IPS DF 19.7 (cell line): ENCODE measurements at places on chromosomes 5 and 9.

DNA sequence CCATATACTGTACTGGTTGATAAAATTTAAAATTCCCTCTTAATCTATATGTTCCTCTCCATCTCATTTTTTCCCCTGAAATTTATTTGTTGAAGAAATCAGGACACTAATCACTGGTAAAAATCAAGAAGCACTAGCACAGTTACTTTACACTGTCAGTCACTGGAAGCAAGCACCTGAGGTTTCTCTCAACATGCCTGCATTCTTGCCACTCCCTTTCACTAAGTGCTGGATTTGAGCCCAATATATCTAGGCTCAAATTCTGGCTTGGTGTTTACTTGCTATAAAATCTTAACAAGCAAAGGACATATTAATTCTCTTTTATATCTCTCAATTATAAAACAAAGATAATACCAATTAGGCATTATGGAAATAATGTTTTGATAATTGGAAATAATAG is 58.6 kb downstream of the DIAPH1 start:
- DNase-seq: no peak

DNA sequence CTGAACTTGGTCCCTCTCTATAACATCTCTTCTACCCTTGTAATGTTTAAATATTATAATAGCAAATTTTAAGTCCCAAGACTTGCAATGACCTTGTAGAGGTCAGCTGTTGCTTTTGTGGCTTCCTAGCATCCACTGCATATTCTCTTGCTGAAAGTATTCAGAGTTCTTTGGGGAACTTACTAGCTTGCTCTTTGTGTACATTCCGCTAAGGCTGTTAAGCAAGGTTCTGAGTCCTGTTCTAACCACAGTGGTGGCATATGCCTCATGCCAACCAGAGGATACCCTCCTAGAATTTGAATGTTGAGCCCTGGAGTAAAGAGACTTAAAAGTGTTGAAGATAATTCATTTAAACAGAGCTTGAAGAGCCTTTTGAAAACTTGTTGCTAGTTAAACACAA is 570.9 kb downstream of the TLE1 start:
- DNase-seq: no peak

DNA sequence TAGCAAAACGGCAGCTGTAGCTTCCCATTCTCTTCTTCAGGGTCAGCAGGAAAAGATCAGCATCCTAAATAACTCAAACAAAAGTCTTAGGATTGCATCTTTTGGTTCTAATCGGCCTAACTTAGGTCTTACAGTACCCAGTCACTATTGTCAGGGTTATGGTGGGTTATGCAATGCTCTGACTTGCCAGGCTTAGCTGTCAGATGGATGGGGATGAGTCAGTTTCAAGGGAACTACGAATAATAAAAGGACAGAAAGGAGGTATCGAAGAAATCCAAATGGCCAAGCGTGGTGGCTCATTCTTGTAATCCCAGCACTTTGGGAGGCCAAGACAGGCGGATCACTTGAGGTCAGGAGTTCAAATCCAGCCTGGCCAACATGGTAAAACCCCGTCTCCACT is 46.5 kb downstream of the PPP1R2B start:
- no peak for DNase-seq

DNA sequence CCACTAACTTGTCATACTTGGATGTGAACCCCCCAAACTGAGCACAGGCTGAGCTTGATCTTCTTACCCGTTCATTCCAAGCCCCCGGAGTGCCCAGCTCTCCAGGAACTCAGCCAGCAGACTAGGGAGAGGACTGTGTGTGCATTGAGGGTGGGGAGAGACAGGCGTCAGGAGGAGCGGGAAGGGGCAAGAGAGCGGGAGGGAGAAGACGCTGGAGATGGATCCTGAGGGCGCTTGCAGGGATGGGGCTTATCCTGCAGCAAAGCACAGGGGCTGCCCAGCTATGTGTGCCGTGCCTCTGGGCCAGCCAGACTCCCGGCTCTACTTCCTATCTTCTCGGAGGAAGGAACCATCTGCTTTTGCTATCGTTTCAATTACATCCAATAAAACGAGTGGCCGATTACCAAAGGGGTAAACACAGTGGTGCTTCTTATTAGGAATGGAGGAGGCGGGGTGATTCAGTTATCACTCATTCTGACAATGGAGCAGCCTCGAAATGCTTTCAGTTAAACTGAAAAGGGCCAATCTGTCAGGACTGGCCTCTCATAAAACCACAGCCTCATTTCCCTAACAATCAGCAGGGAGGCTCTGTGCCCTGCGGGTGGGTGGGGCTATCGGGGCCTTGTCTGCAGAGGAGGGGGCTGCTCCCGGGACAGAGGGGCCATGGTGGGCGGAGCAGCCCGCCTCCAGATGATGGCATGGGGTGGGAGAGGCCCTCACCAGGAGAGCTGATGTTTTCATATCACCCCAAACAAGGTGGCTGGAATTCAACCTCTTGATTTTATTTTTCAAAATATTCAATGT is 168.2 kb downstream of the DAB2IP start:
- DNase-seq: no peak

GRCh38 chr5:84202136-84202535 is 182.5 kb downstream of the EDIL3 start:
- no peak for DNase-seq

DNA sequence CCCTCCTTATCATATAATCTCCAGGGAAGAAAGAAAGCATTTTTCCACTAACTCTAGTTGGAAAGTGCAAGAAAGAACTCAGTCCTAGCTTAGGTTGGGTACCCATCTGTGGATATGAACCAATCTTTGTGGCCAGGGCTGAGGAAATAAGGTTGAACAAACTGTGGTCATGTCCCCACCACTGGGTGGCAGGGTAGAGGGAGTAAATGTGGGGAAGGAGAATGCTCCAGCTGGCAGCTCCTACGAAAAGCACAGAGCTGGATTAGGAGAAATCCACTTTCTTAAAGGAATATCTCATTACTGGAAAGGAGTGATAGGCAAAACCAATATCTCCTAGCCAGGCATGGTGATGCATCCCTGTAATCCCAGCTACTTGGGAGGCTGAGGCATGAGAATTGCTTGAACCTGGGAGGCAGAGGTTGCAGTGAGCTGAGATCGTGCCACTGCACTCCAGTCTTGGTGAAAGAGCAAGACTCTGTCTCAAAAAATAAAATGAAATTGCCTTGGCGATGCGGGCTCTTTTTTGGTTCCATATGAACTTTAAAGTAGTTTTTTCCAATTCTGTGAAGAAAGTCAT is 175.1 kb downstream of the CCDC192 start:
- no peak for DNase-seq

DNA sequence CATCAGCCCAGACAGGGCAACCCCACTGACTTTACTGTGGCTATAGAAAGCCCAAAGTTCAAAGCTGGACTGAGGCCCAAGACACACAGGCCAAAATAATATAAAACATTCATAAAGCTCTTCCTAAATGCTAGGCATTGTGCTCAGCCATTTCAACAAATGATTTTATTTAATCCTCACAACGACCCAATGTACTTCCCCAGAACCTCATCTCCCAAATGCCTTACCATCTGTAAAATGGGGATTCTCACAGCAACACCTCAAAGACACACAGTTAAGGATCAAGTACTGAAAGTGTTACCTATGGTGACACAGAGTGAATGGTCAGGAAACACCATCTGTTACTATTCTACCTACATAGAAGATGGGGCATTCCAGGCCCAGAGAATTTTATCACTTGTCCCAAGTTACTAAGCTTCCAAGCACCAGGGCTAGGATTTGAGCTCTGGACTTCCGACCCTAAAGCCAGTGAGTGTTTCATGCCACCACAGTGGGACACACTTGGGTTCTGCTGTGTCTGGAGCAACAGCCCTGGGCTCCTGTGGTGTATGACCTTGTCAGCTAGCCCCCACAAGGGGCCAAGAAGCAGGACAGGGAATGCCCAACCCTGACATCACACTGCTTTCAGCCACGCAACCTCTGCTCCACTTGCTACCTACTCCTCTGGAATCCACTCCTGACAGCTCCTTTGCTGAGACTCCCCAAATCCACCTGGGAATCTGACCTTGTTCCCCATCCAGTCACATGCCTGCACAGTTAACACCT is 15.1 kb downstream of the SHB start:
- no peak for DNase-seq

DNA sequence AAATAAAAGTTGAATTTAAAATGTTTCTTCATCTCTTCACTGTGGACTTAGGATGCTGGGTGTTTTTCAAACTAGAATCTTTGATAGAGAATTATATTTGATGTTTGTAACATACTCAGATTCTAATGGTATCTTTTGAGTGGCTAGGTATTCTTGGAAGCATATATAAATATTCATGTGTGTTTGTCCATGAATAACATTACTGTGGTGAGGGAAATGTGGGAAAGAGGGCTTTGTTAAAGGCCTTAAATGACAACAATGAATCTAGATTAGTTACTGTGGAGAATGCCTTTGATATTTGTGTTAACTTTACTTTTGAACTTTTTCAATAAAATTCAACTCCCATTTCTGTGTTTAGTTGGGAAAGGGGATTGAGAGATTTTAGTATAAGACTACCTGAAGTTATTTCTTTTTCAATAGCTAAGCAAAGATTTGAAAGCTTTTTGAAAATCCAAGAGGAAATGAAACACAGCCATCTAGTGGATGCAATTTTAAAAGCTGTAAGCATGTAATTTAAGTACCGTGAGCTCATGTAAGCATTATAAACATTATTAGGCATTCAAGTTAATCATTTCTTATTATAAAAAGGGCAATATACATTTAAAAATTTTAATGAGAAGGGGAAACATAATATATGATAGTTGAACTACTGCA is 69.6 kb downstream of the CCDC171 start:
- no peak for DNase-seq

DNA sequence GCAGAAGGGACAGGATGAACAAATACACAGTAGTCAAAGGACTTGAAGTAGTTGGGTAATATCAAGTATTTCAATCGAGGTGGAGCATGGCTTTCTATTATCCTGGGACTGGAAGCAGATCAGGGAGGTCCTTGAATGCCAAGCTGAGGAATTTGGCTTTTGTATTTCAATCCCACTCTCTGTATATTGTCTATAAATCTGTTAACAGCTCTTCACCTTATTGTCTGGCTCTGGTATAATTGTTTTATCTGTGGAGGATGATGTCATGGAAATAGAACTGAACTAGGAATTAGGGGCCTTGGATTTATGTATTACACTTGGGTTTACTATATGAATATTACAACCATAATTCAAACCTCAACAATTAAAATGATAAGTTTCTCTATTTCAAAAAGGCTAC is 6.3 kb upstream of the ADAMTSL1 start:
- DNase-seq: no peak

- no peak for DNase-seq
These were observed 1.8 kb downstream of the OLFML2A start for GRCh38 chr9:124778575-124779367.

- DNase-seq: no peak
These were observed 47.4 kb upstream of the MEF2C start for GRCh38 chr5:88930335-88930734.

GRCh38 chr5:127375544-127376091 is 85.0 kb downstream of the MEGF10 start:
- no peak for DNase-seq

GRCh38 chr5:98401656-98402055 is 371.8 kb upstream of the RGMB start:
- no peak for DNase-seq

GRCh38 chr9:134602547-134603362 is 38.8 kb upstream of the COL5A1 start:
- DNase-seq: no peak

DNA sequence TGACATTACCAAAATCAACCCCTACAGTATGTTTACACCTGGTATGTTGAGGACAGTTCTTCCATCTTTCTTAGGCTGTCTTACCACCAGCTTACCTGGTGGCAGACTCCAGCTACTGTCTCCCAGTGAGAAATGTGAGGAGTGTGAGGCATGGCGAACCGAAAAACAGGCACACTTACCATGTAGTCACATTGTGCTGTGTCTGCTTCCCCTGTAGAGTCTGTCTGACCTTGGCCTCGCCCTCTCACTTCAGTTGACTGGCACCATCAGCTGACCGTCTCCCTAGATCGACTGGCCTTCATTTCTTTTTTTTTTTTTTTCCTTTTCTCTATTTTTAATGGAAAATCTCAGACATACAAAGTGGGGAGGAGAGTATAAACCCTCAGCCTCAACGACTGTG is 4.9 kb downstream of the ACO1 start:
- DNase-seq: no peak

DNA sequence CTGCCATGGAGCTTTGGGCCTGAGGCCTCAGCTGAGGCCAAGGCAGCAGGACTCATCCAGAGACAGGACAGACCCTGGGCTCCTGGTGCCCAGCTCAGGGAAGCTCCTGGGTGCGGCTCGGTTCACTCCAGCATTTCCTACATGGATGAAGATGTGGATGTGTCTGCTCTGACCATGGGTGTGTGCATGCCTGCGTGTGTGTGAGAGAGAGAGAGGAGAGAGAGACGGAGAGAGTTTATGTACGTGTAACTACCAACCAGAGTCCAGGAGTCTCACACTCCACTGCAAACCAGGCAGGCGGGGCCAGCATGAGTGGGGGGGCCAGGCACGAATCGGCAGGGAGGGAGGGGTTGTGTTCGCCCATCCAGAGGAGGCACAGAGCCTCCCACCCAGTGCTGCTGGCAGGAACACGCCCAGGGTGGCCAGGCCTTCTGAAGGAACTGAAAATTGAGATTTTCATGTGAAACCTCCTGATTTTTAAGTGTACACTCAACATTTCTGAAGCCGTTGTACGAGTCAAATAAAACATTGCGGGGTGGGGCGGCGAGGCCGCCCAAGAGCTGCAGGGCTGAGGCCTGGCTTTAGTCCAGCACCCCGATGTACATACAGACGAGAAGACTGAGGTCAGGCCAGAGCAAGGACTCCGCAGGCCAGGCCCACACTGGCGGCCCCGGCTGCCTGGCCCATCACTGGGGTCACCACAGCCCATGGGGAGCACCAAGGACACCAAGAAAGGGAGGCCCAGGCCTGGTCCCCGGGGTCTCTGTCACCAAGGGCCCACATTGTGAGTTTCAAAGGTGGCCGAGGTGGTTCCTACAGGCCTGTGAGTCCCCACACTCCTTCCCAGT is 88.7 kb downstream of the ADAMTS2 start:
- no peak for DNase-seq
